ACHN (cell line): ENCODE measurements at places on chromosomes 12 and 14.
A peak's percentile ranks its signal among the peaks of the same experiment; 100 is the strongest.

GRCh38 chr12:23813206-23813605 is 136.3 kb downstream of the SOX5 start:
- DNase-seq = no peak

GRCh38 chr14:59358102-59358501 is 107.1 kb downstream of the GPR135 start:
- no peak for DNase-seq

DNA sequence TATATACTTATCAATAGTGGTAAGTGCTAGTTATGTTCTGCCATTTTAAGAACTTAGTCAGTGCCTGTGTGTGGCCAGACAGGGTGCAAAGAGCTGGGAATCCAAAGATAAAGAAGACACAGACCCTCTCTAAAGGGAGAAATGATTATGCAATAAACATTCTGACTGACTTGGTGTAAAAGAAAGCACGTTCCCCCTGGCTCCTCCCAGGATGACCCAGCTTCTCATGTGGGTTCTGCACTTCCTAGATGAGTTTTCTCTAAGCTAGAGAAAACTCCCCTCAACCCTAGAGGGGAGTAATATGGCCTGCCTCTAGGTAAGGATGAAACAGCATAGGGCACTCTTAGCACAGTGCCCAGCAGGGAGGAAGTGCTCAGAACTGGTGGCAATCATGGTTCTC is 231.2 kb downstream of the VRK1 start:
- no peak for DNase-seq

GRCh38 chr12:115337693-115338543 is 653.9 kb upstream of the TBX3 start:
- peak; percentile 89 for DNase-seq

DNA sequence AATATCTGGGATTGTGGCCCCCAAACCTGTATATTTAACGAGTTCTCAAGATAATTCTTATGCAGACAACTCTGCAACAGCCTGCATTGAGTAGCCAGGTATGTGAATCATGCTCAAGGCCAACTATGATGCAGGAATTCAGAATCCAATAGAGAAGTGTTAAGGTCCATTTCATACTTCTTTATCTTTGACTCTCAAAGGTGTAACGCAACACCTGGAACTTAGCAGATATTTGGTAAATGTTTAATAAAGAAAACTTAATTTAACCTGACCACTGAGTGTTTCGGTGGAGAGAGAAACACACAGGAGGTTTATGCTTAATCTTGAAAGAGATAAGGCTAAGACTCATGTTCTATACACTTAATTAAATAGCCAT is 156.5 kb upstream of the PLEKHG7 start:
- no peak for DNase-seq
